ENCODE measurements at places on chromosomes 1 and 21.

DNA sequence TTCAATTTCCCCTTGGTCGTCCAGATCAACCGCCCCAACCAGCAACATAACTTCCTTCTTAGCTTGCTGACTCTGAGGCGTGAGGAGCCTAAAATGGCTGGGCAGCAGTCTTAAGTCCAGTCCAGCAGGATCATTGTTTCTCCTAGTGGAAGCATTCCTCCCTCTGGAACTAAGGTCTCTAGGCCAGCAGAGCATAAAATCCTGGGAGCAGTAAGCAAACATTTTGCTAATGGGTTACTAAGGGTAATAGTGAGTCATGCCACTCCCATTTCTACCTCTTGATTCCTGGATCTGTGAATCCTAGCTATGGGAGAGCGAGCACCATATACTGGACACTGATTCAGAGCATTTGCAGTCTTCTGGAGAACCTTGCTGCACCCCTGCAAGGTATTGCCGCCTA lies 59.9 kb downstream of the ADSS2 start:
- no peak for DNase-seq

GRCh38 chr1:172895050-172895460 lies 155.7 kb downstream of the TNFSF18 start:
- DNase-seq: no peak

DNA sequence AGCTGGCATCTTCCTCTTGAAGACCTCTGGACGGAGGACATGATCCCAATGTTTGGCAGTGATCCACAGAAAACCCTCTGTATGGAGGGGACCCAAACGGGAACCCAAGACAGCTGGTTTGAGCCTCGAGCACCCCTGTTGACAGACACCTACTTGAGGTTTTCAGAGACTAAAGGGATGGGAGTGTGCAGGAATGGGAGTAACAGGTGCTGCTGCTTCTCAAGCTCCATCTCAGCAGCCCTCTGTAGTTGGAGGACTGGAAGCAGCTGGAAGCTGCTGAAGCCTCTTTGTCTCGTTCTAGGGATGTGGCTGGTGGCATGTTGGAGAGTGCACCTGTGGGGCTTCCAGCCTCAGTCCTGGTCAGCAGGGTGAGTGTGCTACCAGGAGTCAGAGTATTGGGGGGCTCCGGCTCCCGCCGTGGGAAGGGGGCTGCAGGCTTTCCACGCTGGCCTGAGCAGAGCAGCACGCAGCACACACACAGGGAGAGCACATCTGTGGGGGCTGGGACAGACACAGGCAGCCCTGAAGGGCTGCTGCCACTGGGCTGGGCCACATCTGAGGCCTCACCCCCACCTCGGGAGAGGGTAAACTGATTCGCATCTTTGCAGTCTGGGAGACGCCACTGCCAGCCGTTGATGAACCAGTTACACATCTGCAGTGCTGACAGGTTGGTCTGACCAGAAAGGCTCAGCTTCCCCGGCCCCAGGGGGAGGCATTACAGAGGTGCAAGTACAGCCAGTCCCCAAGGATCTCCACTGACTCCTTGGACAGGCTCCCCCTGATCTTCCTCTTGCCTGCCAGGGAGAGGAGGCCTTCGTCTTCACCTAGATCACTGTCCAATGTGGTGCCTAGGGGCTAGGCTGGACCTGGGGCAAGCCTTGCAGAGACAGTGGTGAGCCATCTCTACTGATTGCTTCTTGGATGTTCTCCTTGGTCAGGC lies 56.6 kb downstream of the ADSS2 start:
- no peak for DNase-seq

- DNase-seq: no peak
These were observed 26.8 kb downstream of the EIF4G3 start for GRCh38 chr1:21149855-21150432.

- no peak for DNase-seq
These were observed 2.7 kb downstream of the COL24A1 start for GRCh38 chr1:86153836-86154235.

- no peak for DNase-seq
These were observed 267.7 kb downstream of the SRGAP2C start for GRCh38 chr1:121452484-121452883.

GRCh38 chr1:4327142-4327541 lies 327.3 kb upstream of the AJAP1 start:
- no peak for DNase-seq

DNA sequence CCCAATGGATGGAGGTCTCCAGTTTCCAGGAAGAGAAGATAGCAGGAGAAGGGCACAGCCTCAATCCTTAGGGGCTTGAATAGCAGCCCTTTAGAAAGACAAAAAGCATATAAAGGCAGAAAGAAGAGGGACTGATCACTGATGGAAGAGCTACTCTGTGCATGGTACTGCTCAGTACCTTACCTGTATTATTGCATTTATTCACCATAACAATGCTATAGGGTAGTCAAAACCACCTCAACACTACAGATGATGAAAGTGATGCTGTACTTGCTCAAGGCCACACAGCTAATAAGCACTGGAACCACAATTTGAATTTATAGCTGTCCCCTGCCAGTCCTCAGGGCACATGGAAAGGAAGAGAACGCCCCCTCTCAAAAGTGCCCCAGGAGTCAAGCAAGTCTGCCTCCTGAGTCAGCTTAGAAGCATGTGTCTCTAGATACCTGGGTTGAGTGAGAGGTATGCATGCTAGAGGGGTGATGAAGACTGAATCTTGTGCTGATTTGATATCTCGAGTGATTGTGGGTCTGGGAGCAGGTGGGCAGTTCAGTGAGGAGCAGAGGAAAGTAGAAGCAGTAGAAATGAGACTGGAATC lies 13.6 kb downstream of the DDAH1 start:
- DNase-seq: no peak

- DNase-seq: no peak
These were observed 454 bp downstream of the CORT start for GRCh38 chr1:10450156-10450814.
